ENCODE measurements at places on chromosomes 1 and 21.

DNA sequence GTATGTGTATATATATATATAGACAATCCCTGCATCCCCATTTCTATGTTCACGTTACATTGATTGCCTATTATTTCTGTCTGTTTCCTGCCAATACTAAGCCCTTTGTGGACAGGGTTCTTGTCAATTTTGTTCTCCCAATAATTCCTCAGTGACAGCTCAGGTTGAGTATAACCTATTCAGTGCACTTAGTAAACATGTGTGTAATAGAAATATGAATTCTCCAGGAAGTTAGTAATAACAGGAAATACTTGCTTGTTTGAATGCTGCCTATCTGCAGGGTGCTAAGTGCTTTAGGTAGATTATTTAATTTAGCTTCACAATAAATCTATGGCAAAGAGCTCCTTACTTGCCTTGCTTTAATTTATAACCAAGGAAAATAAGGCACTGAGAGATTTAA, 52.8 kb upstream of the PTGFR start:
- DNase-seq: no peak

GRCh38 chr1:94702442-94702815, 117.7 kb upstream of the SLC44A3 start:
- DNase-seq: no peak

GRCh38 chr21:42601656-42602055, 51.8 kb upstream of the PDE9A start:
- DNase-seq: no peak

GRCh38 chr1:25641931-25642573, 25.5 kb downstream of the MAN1C1 start:
- no peak for DNase-seq

GRCh38 chr21:37342046-37342632, 24.4 kb upstream of the DYRK1A start:
- DNase-seq: no peak

- DNase-seq: no peak
Observed at GRCh38 chr1:26360807-26361604, 7.1 kb upstream of the CRYBG2 start.

GRCh38 chr1:116628448-116628847, 39.1 kb downstream of the IGSF3 start:
- DNase-seq: no peak

DNA sequence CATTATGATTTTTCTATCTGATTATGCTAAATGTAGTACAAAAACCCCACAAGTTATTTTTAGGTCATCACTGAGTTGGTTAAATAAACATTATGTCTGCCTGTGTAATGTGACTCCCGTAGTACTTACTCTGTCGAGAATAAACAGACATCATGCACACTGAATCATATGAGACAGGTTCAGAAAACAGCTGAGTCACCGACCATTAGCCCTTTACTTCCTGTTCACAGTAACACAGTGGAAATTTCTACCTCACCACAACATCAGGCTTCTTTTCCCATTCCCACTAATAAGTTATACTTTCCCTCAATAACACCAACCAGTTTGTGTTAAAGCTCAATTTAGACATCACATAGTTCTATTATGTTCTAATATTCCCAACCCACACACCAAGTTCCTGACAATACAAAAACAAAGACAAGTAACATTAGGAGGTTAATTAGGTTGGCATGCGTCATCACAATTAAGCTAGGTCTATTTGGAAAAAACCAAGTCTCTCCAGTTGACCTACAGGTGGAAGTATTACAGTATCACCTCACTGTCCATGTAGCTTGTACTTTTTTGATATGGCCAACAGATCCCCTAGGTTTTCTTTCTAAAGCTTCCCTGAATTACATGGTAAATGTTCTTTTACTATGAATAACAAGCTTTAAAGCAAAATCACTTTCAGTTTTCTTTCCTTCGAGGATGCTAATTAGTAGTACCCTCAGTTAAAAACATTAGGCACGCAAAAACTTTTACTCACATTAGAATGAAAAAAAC, 154.2 kb downstream of the EIF4G3 start:
- DNase-seq: no peak

GRCh38 chr1:84861516-84861915, 31.5 kb downstream of the LPAR3 start:
- DNase-seq: no peak

- DNase-seq: no peak
Observed at GRCh38 chr1:24111262-24111995, 506 bp downstream of the MYOM3 start.

DNA sequence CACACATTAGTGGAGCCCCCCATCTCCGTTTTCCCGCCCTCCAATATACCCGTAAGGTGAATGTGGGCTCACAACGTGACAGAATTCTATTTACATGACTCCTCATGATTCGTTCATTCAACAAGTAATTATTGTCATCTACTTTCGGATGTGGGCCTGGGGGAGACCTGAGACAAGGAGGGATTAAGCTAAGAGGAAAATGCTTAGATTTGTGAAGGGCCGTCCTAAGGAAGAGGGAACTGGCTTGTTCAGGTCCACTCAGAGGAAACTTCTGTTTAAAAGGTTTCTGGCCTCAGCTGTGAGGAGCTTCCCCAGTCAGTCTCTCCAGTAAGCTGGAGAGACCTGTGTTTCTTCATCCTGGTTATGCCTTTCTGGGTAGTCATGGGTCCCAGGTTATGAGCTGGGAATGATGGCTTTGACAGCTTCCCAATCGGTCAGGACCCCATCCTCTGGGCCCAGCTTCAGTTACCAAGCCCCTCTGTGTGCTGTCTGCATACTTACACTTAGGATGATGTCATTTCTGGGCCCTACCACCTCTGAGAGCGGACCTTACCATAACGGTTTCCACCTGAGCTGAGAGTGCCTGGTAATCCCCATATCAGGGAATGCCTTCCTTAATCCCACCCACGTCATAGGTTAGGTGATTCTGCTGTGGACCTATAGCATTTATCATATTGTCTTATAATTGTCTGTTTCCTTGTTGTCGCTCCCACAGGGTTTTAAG, 687 bp upstream of the ERI3 start:
- no peak for DNase-seq

- no peak for DNase-seq
Observed at GRCh38 chr1:39091845-39092645, 65.9 kb downstream of the NDUFS5 start.

DNA sequence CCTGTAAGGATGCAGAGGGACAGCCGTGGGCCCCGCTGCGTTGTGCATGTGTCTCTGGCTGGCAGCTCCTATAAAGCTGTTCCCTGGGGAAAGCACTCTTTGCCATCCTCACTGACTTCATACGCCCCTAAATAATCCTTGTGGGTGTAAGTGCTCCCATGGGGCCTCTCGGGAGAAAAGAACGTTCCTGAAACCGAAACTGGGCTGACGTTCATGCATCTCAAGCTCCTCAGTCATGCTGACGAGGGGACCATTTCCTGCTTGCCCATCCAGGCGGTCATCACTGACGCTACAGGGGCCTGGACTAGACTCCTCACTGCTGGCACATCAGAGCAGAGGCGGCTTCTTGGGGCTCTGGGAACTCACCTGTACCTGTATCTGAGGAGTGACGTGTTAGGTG, 73.1 kb upstream of the USP24 start:
- DNase-seq: no peak

DNA sequence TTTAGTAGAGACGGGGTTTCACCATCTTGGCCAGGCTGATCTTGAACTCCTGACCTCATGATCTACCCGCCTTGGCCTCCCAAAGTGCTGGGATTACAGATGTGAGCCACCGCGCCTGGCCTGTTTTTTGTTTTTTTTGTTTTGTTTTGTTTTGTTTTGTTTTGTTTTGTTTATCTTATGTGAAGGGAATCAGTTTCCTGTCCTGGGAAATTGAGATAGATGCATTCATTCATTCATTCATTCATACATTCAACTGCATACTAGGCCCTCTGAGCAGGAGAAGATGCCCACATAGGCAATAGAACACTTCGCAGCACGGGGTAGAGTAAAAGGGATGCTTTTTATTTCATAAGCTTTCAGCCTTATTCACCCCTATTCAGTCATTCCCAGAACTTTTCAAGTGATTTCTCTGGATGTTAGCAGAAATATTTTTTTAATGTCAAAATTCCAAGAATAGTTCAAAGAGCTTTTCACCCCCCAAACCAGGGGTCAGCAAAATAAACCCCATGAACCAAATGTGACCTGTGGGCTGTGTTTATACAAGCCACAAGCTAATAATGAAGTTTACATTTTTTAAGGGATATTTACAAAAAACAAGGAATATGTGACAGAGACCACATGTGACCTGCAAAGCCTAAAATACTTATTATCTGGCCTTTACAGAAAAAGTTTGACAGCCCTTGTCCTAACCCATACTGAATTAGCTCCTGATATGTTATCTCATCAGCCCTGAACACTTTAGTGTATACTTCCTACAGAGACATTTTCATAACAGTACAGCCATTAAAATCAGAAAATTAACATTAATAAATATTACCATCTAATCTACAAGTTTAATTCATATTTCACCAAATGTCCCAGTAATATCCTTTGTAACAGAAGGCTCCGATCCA, 127.1 kb downstream of the MAST2 start:
- DNase-seq: no peak

- DNase-seq: no peak
Observed at GRCh38 chr1:117575586-117576225, 30.1 kb upstream of the TENT5C start.

DNA sequence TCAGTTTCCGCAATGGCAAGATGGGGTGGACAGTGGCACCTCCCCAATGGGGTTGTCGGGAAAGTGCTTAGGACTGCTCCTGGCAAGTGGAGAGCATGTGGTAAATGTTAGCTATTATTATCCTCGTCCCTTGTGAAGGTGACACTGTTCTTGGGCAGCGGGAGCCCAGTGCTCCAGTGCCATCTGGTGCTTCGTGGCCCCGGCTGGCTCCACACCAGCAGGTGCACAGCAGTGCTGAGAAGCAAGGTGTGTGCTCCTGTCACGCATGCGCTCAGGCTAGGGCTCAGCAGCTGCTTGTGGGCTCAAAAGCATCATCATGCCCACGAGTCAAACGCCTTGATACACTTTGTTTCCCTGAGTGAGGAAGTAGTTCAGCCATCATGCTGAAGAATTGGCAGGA, 24.9 kb upstream of the KCNC4 start:
- no peak for DNase-seq

GRCh38 chr1:204959836-204960235, 83.2 kb upstream of the CNTN2 start:
- DNase-seq: no peak

DNA sequence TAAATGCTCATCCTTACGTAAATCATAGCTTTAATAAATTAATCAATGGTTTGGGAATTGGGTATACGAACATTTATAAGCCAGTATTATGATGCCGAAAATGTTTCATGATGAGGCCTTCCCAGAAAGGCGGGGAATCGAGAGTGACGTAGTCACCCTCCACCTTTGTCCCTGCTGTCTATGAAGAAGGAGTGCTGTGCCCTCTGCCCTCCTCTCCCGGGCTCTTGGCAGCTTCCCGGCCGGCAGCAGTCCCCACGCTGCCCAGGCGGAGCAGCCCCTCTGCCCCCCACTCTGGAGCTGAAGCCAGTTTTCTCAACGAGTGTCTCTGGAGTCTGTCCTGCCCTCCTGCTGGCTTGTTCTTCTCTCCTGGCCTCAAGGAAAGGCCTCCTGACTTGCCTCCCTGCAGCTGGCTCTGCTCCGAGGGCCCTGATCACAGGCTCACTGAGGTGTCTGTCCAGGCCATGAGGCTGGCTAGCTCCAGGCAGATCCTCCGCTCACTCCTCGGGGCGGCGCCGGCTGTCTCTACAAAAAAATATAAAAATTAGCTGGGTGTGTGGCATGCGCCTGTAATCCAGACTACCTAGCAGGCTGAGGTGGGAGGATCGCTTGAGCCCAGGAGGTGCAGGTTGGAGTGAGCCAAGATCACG, 150.7 kb upstream of the COL6A1 start:
- DNase-seq: no peak

DNA sequence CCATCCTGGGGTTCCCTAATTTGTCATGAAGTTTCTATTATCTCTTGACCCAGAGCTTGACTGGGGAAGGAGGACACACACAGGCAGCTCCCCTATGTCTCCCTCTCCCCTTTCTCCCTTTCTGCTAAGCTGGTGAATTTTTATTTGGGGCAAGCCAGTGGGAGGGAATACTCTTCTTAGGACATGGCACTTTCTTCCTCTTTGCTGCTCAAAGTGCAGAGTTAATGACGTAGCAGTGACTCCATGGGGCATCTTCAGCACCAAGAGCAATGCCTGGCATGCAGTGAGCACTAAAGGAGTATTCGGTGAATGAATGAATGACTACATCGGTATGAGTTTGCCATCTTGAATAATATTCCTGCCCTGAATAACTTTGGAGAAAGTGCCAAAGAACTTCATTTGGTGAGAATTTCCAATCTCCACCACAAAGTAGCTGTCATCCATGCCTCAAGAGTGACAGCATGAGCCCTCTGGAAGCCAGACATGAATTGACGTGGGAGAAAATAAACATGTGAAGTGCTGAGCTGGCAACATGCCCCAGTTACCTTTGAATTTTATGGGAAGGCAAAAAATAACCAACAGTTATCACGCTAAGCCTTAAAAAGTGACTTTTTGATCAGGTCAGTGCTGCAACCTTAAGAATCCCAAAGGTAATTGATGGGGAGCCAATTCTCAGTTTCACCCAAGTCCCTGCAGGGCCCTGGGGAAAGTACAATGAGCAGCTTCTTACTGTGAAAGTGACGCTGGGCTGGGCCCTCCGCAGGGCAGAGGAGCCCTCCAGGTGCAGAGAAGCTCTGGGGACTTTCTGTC, 22.1 kb upstream of the ATF3 start:
- DNase-seq: no peak

- no peak for DNase-seq
Observed at GRCh38 chr1:167288390-167289074, 67.8 kb downstream of the POU2F1 start.

GRCh38 chr1:203512517-203512847, 18.5 kb downstream of the OPTC start:
- no peak for DNase-seq

DNA sequence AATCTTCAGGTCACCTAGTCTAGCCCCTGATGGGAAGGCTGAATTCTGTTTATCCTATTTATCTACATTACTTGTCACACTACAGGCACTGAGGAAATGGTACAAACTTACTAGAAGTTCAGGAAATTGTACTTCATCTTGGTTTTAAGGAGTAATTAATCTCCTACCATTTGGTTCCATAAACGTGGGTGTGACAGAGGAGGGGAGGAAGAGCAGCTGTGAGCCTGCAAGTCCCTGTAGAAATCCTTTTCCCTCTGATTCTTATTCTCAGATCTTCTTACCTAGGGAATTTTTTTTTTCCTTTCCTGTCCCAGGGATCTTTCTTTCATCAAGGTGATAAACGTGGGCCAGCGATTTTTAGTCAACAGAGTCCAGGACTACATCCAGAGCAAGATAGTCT, 14.1 kb downstream of the PFKFB2 start:
- DNase-seq: no peak

- no peak for DNase-seq
Observed at GRCh38 chr1:68758666-68759209, 261.9 kb upstream of the DEPDC1 start.

DNA sequence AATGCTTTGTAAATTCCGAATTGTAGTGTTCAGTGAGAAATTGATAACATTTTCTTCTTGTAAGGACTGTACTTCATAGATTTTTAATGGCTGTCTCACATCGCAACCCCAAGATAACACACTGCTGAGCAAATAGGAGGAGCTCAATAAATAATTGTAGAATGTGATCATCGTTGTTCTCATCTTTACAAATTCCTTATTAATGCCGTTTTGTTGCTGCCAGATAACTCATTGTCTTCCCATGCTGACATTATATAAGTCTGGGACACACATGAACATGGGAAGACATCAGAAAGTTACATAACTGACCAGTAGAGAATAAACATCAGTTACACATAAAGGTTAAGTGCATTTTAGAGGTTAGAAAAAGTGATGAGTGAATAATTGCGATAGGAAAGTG, 46.4 kb upstream of the TSPAN2 start:
- no peak for DNase-seq
